Stimulated activated CD4-positive, alpha-beta T cell treated with anti-CD3 and anti-CD28 coated beads, TNF-alpha, amount 100 ng/mL, for 24 hours (primary cell): ENCODE measurements at places on chromosomes 4 and X.

DNA sequence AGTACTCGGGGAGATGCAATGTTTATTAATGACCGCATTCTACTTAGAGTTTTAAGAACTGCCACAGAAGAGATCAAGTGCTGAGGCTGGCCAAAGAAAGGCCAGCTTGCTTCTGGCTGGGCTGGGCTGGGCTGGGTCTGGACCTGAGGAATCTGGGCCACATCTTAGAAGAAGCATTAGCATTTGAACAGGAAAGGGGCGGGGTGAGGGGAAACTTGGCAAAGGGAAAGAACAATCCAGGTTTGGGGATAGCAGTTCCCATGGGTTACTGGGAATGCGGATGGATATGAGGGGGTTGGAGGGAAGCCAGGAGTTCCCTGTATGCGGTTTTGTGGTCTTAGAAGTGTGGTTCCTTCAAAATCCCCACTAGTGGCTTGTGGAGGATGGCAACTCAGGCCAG is 83.3 kb downstream of the CLDN34 start:
- DNase-seq: no peak

- no peak for DNase-seq
Observed at GRCh38 chr4:71232056-71232430, 106.8 kb upstream of the SLC4A4 start.

DNA sequence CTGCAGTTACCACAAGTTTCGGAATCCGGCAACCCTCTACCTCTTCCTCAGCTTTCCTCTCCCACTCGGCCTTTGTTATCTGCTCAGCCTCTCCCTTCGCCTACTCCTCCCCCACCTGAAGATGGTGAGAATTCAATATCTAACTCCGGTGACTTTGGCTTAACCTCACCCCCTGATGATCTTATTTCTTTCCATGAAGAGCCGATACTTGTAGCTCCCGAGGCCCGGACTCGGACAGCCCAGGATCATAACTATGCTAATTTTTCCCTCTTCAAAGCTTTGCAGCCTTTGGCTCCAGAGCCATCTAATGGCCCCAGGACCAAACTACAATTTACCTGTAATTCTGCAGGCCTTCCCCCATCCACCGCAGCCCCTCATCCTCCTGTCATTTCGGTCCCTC is 32.0 kb upstream of the MGST2 start:
- no peak for DNase-seq

- peak; percentile 26 for DNase-seq
Observed at GRCh38 chr4:189792924-189793618, 147.6 kb upstream of the FRG1 start.

DNA sequence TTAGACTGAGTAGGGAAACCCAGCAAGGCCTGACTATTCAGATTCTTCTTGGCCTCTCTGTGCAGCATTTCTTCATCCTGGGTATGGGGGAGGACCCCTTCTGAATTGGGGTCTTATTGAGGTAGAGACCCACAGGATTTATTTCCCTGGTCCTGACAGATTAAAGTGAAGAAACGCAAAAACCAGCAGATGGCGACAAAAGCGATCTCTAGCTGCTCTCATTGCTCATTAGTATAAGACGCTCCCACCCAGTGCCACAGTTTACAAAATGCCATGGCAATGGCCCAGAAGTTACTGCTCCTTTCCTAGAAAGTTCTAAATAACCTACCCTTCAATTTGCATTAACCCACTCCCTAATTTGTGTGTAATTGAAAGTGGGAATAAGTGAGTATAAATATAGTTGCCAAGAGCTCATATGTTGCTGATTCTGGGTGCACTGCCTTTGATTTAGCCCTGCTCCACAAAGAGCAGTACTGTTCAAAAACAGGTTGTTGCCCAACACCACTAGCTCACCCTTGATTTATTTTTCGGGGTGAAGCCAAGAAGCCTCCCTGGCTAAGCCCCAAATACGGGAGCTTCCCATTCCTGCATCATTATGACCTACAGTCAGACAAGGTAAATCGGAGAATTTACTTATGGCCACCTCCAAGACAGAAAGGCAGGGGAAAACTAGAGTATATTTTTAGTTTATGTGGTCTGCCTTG is 3.7 kb upstream of the BEX4 start:
- DNase-seq: peak; percentile 11

DNA sequence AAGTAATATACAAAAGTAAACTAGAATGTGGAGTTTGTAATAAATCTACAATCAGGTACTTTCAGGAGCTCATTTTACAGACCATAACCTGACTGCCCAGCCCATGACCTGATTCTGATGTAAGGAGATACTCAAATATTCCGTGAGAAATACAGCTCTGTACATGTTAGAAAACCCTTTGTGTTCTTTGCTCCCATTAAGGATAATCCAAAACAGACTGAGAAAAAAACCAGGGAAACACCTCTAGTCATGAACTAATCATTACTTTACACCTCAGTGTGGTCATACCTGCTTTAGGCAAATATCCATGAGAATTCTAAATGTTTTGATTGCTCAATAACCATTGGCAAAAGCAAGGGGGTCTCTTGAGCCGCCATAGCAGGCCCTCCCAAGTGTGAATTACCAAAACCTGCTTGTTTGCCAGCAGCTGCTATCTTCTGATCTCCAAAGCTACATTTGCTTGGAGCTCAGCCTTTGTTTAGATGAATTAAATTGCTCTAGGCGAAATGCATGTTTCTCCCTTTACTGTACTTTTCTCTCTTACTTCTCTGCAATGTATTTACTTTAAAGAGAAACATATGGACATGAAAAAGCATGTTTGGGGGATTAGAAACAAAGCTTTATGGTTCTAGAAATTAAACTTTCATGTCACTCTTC is 79.1 kb downstream of the ANKRD50 start:
- DNase-seq: no peak

- no peak for DNase-seq
Observed at GRCh38 chrX:107574711-107575110, 53.6 kb upstream of the PRPS1 start.

DNA sequence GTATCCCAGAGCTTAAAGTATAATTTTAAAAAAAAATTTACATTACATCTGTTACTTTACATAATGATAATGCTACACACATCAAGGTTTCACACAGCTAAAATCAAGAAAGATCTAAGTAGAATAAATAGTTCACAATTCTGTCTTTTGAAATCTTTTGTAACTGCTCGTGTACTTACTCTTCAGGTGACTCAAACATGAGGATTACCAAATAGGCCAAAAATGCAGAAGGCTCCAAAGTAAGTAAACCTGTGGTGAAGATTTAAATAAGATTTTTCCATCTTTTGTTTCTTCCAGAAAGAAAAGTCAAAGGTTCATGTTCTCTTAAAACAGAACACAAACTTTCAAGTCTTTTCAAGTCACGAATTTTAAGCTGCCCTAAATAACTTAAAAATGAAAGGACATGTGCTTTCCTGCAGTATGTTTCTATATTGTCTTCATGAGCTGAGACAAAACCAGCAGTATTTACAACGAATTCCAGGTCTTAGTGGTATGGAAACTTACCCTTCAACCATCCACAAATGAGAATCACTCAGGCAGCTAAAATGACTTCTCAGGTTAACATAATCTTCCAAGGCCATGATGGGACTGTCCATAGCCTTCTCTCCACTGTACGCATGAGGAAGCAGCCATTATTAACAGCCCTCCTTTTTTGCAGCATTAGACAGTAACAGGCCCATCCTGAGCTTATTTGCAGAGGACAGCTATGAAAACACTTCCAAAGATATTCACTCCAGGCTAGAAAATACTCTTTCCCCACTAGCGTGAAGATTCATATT is 172.8 kb upstream of the EDNRA start:
- DNase-seq: no peak

- DNase-seq: no peak
Observed at GRCh38 chr4:181193131-181193930, 1049.9 kb upstream of the TENM3 start.
